Pancreas (tissue), 10 donors: ENCODE measurements at places on chromosomes 4 and X. TPM values are rescaled to one million over a fixed set of nuclear protein-coding genes. Genes with fewer than 3 reads are reported as not detected.

- peak; percentile 45 for DNase-seq
Measured at GRCh38 chrX:129925305-129926092, 19.5 kb downstream of the UTP14A start.

Gene NAA11
- not detected for total RNA-seq

GRCh38 chrX:6678313-6678712 is 143.4 kb upstream of the VCX3A start:
- no peak for DNase-seq

GRCh38 chr4:1210241-1210841 is 38.0 kb upstream of the SPON2 start:
- no peak for DNase-seq

DNA sequence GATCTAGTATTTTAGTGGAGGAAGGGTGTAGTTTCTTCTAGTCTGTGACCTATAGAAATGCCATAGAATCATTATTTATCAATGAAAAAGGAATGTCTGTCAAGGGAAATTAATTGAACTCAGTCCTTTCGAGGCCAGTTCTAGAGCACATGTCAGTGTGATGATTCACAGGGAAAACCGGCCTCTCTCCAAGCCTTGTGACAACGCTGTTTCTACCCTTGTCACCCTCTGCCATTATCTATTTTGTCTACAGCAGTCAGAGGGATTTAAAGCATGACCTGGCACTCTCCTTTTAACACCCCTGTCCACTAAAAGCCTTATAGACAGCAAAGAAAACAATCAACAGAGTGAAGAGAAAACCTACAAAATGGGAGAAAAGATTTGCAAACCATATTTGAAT is 119.8 kb downstream of the DRD5 start:
- DNase-seq: no peak

Gene CXCL6
- total RNA-seq: 65.6 TPM

DNA sequence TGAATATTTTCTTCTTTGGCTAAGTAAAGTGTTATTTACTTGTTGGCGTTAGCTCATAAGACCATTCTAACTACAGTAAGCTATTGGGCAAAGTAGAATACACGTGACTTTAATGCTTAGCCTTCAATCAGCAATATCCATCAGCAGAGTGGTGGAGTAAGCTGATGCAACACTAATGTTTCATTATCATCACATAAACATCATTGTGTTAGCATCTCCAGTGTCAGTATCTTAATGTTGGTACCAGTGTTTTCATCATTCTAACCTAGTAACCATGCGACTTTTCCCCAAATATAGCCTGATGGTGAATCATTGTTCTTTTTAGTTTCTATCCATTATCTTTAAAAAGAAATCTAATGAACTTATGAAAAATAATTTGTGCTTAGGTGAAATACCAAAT is 48.5 kb downstream of the APOOL start:
- DNase-seq: no peak

DNA sequence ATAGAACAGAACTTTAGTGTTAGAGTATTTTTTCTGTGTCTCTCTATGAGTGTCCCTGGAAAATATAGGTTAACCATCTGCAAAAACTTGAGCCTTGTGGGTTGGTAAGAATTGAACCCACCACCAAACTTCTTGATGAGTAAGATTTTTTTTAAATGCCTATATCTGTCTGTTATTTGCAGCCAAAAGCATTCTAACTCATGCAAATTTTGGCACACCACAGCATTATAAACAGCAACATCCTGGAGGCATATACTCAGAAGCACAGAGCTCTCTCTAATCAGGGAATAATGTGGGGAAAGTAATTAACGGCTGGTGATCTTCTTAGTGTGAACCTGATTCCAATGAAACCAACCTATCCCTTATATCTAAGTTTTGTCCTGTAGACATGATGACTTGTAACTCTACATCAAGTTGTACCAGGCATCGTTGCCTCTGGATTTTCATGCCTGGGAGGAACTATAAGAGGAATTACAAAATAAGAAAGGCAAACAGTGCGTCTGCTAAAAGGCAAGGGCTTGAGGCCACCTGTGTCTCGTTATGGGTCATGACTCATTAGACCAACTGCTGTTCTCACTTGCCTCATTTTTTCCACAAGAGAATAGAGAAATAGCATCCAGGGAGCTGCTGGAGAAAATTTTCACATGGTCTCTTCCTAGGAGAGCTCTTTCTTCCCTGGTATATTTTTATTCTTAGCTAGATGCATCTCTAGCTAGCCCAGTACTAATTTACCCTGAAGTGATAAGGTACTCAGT is 202.4 kb downstream of the CHIC2 start:
- DNase-seq: no peak

DNA sequence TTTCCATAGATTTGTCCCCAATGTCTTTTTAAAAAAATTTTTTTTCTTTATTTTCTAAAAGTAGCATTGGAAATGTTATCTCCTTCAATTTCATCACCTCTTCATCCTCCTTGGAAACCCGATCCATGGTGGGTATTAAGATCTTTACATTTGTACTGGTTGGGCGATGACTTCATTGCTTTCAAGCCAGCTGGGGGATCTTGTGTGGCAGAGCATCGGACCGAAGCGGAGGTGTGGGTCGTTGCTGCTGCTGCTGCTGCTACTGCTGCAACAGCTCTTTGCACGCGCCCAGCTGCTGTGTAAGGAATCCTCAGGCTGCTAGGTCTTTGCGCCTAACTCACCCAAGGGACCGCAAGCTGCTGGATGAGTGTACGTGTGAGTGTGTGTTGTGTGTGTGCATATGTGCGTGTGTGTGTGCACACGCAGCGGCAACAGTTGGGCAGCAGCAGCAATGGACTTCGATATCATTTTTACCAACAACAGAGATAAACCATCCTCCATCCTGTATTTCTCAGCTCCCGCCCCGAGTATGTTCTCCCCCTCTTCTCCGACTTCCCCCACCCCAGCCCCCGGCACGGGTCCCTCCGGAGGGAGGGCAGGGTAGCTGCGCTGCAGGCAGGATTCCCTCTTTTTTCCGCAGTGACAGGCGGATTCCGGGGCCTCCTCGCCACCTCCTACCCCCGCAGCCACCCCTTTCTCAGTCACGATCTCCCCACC is 768 bp upstream of the CDKL5 start:
- DNase-seq: peak; percentile 4

Gene CFI
- total RNA-seq: 15.8 TPM

- no peak for DNase-seq
Measured at GRCh38 chrX:53319614-53320542, 38.5 kb upstream of the IQSEC2 start.

Gene HPGD
- 1.0 TPM for total RNA-seq

DNA sequence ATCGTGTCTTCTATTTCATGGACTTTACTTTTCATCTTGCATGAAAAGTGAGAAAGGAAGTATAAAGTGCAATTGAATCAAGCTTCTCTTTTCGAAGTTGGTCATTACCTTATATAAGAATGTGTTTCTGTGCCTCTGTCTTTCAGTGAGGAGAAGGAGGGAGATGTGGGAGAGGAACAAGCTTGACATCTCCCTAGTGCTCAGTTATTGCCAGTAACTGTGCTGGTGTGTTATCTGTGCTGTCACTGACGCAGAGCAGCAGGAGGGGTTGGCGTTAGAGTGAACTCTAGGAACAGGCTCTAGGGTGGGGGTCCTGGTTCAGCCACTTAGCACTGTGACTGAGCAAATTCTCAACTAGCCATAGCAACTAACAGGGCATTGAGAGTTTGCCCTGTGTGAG is 34.0 kb upstream of the TBC1D9 start:
- DNase-seq: no peak

DNA sequence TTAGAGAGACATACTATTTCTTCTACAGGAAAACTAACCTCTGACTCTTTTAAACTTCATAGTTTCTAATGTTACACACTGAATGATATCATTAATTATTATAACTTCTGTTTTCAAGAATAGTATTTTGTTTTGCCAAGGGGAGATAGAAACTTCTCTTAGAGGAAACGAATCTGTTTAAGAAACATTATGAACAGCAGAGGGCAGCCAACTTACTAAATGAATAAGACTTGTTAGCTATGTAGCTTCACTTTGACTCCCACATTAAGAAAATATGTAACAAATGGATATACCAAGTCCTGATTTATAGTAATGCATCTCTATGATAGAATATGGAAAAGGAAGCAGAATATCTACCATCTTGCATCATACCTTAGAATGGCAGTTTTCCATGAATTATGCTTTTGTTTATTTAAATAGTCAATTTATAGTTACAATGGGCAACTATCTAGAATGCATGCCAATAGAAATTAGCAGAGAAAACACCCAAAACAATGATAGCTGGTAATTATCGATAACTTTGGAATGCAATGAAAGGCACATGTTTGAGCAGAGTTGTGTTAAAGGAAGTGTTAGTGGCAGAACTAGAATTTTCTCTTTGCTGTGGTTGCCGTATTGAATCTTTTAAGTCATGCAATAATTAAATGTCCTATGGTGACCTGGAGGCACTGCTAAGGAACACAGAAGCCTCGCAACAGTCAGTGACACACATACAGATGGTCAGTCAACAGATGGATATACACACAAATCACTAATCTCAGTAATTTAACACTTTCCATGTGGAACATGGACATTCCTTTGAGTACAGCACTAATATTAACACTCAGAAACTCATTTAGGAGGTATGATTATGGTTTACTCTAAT is 105.7 kb upstream of the PDLIM3 start:
- DNase-seq: no peak

- no peak for DNase-seq
Measured at GRCh38 chr4:109588176-109588575, 28.1 kb downstream of the MCUB start.

- DNase-seq: no peak
Measured at GRCh38 chr4:25215511-25215910, 18.3 kb upstream of the PI4K2B start.

DNA sequence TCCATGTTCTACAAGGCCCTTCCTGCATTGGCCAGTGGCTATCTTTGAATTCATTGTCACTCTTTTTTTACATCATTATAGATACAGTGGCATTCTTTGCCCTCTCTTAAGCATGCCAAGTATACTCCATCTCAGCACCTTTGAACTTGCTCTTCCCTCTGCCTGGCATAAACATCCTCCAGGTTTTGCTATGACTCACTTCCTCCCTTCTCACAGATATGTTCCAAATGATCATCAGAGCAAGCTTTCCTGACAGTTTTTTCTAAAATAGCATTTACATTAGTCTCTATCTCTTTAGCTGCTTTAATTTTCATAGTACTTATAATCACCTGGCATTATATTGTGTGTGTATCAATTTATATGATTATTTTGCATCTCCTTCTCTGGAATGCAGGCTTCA is 553.3 kb upstream of the MAGEB2 start:
- DNase-seq: no peak

Gene NOX1
- total RNA-seq: not detected

Gene SHOX
- not detected for total RNA-seq

- no peak for DNase-seq
Measured at GRCh38 chrX:132533409-132533808, 44.6 kb upstream of the MBNL3 start.

DNA sequence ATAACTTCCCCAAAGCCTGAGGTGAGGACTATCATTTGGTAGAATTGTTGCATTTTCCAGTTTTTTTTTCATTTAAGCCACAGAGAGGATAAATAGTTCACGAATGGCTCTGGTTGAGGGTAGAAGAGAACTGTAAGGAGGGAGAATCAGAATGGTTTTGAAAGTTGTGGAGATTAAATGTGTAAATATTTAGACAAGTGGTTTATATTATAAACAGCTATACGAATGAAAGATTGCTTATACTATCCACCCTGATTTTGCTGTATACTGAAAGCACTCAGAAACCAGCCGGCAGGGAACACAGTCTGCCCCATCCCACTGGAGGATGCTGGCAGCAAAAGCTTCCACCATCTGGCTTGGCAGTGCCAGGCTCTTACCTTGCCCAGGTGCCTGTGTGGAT is 341.1 kb downstream of the RAPGEF2 start:
- no peak for DNase-seq

- no peak for DNase-seq
Measured at GRCh38 chrX:149510386-149510785, 5.3 kb upstream of the IDS start.

DNA sequence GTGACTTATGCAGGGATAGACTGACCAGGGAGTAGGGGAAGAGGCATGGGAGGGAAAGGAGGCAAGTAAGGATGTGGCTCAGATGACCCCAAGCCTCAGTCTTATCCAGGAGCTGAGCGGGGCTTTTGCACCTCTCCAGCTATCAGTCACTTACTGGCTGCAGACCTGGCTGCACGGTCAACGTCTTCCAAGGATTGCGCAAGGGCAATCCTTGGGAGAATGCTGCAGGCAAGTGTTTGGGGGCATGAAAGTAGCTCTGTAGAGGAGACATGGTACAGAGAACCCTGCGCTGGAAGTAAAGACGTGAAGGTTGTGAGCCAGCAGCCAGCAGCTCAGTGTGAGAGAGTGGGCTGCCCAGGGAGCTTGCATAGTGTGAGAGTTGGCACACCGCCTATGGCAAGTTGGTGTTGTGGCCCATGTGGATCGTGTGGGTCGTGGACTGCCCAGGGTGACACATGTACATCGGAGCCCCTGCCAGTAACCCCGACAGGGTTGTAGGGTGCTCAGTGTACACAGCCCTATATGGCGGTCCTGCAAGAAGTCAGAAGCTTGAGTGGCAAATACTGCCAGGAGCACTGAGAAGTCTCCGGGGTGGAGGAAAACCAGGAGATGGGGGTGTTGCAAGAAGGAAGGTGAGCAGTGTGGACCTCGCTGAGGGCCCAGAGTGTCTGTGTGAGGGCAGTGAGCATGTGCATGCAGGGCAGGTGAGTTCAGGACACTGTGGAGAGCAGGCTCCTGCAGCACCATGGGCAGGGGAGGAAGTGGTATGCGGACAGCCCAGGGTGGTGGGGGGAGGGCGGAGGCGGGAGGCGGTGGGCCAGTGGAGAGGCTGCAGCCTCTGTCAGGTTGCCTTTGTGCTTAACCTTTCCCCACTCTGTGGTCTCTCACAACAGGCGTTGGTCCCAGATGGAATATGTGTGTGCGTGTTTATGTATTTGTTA is 50.9 kb downstream of the KIT start:
- no peak for DNase-seq

Gene KLF8
- total RNA-seq: 3.7 TPM

Gene CITED1
- not detected for total RNA-seq

Gene GABRQ
- not detected for total RNA-seq

DNA sequence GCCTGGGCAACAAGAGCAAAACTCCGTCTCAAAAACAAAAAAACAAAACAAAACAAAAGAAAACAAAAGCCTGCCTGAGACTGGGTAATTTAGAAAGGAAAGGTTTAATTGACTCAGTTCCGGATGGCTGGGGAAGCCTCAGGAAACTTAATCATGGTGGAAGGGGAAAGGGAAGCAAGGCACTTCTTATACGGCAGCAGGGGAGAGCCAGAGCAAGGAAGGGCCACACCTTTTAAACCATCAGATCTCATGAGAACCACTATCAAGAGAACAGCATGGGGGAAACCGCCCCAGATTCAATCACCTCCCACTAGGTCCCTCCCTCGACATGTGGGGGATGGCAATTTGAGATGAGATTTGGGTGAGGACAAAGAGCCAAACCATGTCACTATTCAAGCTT is 122.2 kb downstream of the UBE2K start:
- DNase-seq: no peak

Gene GPR143
- total RNA-seq: 0.63 TPM

GRCh38 chr4:113684534-113685091 is 76.9 kb downstream of the CAMK2D start:
- no peak for DNase-seq

GRCh38 chrX:45422216-45422925 is 221.7 kb upstream of the DIPK2B start:
- DNase-seq: no peak
